ENCODE measurements at places on chromosomes 6 and 20. TPM values are rescaled to one million over a fixed set of nuclear protein-coding genes. Genes with fewer than 3 reads are reported as not detected.

GRCh38 chr6:170132011-170132521 is 158.8 kb downstream of the DLL1 start:
- no peak overlapping the region for H3K27ac ChIP-seq
- no peaks in the 10 kb centered on the region for H3K36me3 ChIP-seq
- DNase-seq: no peak
- no peaks in the 10 kb centered on the region for H3K27me3 ChIP-seq
- H3K4me1 ChIP-seq: peaks cover 8% of the 10 kb centered on the region

- H3K36me3 ChIP-seq: peaks cover 5% of the 10 kb centered on the region
- peaks cover 32% of the 10 kb centered on the region for H3K4me1 ChIP-seq
- DNase-seq: no peak
Observed at GRCh38 chr6:44267252-44267651, 1.9 kb upstream of the NFKBIE start.

DNA sequence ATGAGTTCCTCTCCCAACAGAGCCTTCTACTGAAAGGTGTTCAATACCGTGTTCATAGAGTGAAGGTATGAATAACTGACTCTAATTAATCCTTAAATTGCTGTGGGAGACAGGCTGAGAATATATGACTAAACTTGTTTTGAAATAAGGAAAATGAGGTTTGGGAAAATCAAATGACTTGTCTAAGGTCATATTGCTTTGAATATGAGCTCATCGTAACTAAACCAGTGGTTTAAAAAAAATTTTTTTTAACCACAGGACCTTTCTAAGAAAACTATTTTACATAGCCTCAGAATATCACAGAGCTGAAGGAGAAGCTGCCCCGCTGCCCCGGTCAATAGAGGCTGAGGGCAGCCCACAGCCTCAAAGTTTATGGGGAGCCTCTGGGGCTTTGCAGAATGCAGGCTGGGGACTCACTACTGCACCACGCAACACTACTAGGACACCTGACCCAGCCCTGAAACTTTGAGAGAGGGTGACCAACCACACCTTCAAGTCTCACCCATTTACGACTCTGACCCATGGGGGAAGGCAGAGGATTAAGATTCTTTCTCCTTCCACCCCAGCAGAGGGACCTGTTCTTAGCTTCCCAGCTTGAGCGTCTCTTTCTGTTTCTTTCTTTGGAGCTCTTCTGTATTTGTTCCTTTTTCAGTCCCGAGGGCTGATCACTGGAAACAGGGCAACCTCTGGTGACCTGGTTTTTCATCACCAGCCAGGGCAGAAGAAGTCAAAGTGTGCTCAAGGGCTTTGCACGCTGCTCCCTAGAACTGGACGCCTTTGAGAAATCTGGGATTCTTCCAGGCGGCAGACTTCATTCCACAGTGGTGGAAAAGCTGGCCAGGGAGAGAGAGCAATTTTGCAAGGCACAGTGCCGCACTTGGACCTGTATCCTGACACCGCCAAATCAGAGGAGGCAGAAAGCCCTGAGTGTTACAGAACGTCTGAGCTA is 220.2 kb downstream of the ATXN1 start:
- H3K4me3 ChIP-seq: no peak overlapping the region
- no peaks in the 10 kb centered on the region for H3K4me1 ChIP-seq
- H3K27me3 ChIP-seq: no peaks in the 10 kb centered on the region
- no peak overlapping the region for H3K27ac ChIP-seq
- H3K36me3 ChIP-seq: no peaks in the 10 kb centered on the region

GRCh38 chr20:59022754-59023153 is 3.5 kb downstream of the TUBB1 start:
- H3K27me3 ChIP-seq: no peaks in the 10 kb centered on the region
- DNase-seq: no peak
- peaks cover 12% of the 10 kb centered on the region for H3K4me1 ChIP-seq
- no peak overlapping the region for H3K27ac ChIP-seq
- no peak overlapping the region for H3K4me3 ChIP-seq

GRCh38 chr6:2522521-2522920 is 228.2 kb downstream of the MYLK4 start:
- peak; percentile 53 for DNase-seq
- H3K36me3 ChIP-seq: no peaks in the 10 kb centered on the region
- no peak overlapping the region for H3K4me3 ChIP-seq
- H3K27me3 ChIP-seq: no peaks in the 10 kb centered on the region
- peak overlapping the region; percentile 97 for H3K27ac ChIP-seq

DNA sequence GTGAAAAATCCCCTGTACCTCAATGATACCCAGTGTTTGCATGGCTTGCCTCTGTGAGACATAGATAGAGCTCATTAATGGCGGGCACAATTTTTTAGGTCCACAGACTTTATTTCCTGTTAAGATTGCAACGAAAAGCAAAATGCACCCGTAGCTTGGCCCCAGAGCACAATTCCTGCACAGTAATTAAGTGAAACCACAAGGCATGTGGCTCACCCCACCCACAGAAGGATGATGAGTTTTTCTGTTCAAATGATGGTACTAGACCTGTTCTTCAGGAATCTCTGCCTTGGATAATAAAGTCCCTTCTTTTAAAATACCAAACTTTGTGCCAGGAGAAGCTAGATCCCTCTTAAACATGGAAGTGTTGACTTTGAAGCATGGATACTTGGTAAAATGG is 738.1 kb downstream of the QKI start:
- no peak overlapping the region for H3K27ac ChIP-seq
- no peaks in the 10 kb centered on the region for H3K36me3 ChIP-seq
- H3K27me3 ChIP-seq: no peaks in the 10 kb centered on the region
- no peak for DNase-seq
- no peak overlapping the region for H3K4me3 ChIP-seq

Gene SLC2A10
- polyA plus RNA-seq: not detected

All from keratinocyte (primary cell).